ENCODE measurements at places on chromosomes 4 and X. TPM values are rescaled to one million over a fixed set of nuclear protein-coding genes. Genes with fewer than 3 reads are reported as not detected.

DNA sequence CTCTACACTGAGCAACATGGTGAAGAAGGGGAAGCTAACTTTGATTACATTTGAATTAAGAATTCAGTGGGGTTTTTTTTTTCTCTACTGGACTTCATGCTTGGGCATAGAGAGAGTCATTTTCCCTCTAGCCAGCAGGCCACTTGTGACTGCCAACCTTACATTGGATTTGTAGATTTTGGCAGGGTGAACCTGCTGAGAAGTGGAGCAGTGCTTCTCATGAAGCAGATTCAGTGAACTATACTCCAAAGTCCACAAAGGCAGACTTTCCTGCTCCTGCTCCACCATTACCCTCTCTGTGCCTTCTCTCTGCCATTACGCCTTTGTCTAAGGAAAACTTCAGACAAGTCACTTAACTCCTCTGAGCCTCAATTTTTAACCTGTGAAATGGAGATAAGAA, 69.9 kb downstream of the PAK3 start:
- H3K4me1 ChIP-seq, result no peaks in the 10 kb centered on the region
- H3K36me3 ChIP-seq, result no peaks in the 10 kb centered on the region
- no peak overlapping the region for H3K27ac ChIP-seq
- H3K4me3 ChIP-seq, result no peak overlapping the region
- DNase-seq, result no peak
- peaks cover 4% of the 10 kb centered on the region for H3K27me3 ChIP-seq

GRCh38 chr4:139692309-139693012, 26.8 kb downstream of the MGST2 start:
- H3K27ac ChIP-seq, result no peak overlapping the region
- peaks cover 14% of the 10 kb centered on the region for H3K36me3 ChIP-seq
- no peaks in the 10 kb centered on the region for H3K4me1 ChIP-seq
- H3K27me3 ChIP-seq, result no peaks in the 10 kb centered on the region
- H3K4me3 ChIP-seq, result no peak overlapping the region

DNA sequence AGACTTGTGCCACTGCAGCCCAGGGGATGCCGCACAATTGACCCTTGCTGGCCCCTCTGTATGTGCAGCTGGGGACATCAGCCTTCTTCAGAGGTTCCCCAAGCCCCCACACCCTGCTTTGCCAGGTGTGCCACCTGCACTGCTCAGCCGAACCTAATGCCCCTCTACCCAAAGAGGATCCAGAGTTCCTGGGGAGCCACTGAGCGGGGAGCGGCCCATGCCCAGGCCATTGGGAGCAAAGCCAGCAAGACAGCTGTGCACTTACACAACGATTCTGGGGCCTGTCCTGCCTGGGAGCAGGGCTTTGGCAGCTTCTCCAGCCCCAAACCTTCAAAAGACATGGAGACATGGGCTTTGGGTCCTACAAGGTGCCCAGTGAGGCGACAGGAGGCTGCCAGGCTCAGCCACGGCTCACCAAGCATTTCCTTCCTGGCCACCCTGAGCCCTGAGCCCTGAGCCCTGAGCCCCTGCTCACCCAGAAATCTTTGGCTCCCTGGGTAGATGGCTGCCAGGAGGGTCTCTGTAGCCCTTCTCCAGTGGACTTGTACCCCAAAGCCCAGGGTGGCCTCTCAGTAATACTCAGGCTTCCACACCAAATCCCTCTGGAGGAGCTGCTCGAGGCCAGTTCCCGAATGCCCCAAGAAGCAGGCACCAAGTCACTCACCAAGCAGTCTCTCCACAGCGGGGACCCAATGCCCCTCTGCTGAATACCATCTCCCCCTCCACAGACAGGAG, 13.0 kb downstream of the PNMA6E start:
- H3K4me1 ChIP-seq, result no peaks in the 10 kb centered on the region
- peak; percentile 71 for DNase-seq
- no peak overlapping the region for H3K4me3 ChIP-seq
- no peak overlapping the region for H3K27ac ChIP-seq
- peaks cover 2% of the 10 kb centered on the region for H3K27me3 ChIP-seq
- H3K36me3 ChIP-seq, result no peaks in the 10 kb centered on the region

- H3K27ac ChIP-seq, result peak overlapping the region; percentile 71
- no peak overlapping the region for H3K4me3 ChIP-seq
- no peaks in the 10 kb centered on the region for H3K27me3 ChIP-seq
- no peaks in the 10 kb centered on the region for H3K36me3 ChIP-seq
Measured at GRCh38 chr4:85747882-85748491, 273.0 kb downstream of the ARHGAP24 start.

- H3K27me3 ChIP-seq, result no peaks in the 10 kb centered on the region
- H3K36me3 ChIP-seq, result no peaks in the 10 kb centered on the region
- no peak overlapping the region for H3K4me3 ChIP-seq
Measured at GRCh38 chrX:4787971-4788370, 1074.5 kb upstream of the PRKX start.

GRCh38 chr4:136650541-136651277, 881.6 kb downstream of the PCDH18 start:
- peaks cover 10% of the 10 kb centered on the region for H3K4me1 ChIP-seq
- no peak overlapping the region for H3K27ac ChIP-seq
- H3K36me3 ChIP-seq, result no peaks in the 10 kb centered on the region
- DNase-seq, result no peak
- no peaks in the 10 kb centered on the region for H3K27me3 ChIP-seq

DNA sequence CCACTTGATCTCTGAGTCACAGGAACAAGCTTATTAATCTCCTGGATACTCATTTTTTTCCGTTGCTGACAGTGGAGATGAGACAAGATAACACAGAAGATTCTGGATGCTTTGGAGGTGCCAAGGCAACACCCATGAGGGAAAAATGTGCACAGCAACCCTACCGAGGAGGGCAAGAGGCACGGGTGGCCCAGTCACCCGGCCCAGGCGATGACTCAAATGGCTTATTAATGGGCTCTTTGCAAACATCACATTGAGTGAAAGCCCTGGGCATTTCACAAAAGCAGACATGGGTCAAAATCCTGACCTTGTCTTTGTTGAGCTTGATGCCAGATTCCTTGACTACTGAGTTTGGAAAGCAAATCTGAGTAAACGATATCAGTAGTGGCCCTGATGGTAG, 315.1 kb downstream of the STK32B start:
- H3K4me1 ChIP-seq, result peaks cover 27% of the 10 kb centered on the region
- H3K4me3 ChIP-seq, result no peak overlapping the region
- no peaks in the 10 kb centered on the region for H3K27me3 ChIP-seq
- H3K36me3 ChIP-seq, result no peaks in the 10 kb centered on the region

- no peaks in the 10 kb centered on the region for H3K27me3 ChIP-seq
- peaks cover 76% of the 10 kb centered on the region for H3K4me1 ChIP-seq
- DNase-seq, result no peak
- no peaks in the 10 kb centered on the region for H3K36me3 ChIP-seq
- peak overlapping the region; percentile 74 for H3K27ac ChIP-seq
Measured at GRCh38 chrX:134241960-134242619, 5.1 kb downstream of the CCDC160 start.

- H3K4me3 ChIP-seq, result peak overlapping the region; percentile 48
- DNase-seq, result no peak
- H3K4me1 ChIP-seq, result peaks cover 33% of the 10 kb centered on the region
Measured at GRCh38 chr4:60683357-60683756, 516.8 kb upstream of the ADGRL3 start.

- H3K4me3 ChIP-seq, result no peak overlapping the region
- H3K27me3 ChIP-seq, result no peaks in the 10 kb centered on the region
- H3K36me3 ChIP-seq, result no peaks in the 10 kb centered on the region
- peaks cover 44% of the 10 kb centered on the region for H3K4me1 ChIP-seq
Measured at GRCh38 chr4:128635141-128635954, 174.2 kb upstream of the JADE1 start.

DNA sequence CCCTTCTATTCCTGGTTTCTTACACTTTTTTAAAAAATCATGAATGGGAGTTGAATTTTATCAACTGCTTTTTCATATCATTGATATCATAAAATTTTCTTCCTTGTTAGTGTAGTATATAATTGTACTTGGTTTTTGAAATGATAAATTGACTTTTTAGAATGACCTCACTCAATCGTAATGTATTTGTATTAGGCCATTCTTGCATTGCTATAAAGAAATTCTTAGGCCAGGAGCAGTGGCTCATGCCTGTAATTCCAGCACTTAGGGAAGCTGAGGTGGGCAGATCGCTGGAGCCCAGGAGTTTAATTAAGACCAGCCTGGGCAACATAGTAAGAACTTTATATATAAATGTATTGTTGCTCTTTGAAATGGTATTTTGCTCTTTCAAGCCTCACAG, 6.3 kb downstream of the EXOC1 start:
- DNase-seq, result no peak
- H3K4me3 ChIP-seq, result no peak overlapping the region
- H3K36me3 ChIP-seq, result peaks cover 11% of the 10 kb centered on the region
- H3K27ac ChIP-seq, result no peak overlapping the region
- H3K4me1 ChIP-seq, result no peaks in the 10 kb centered on the region
- H3K27me3 ChIP-seq, result no peaks in the 10 kb centered on the region

GRCh38 chrX:11446336-11446735, 153.1 kb downstream of the AMELX start:
- no peaks in the 10 kb centered on the region for H3K27me3 ChIP-seq
- no peak for DNase-seq
- H3K4me1 ChIP-seq, result peaks cover 46% of the 10 kb centered on the region

DNA sequence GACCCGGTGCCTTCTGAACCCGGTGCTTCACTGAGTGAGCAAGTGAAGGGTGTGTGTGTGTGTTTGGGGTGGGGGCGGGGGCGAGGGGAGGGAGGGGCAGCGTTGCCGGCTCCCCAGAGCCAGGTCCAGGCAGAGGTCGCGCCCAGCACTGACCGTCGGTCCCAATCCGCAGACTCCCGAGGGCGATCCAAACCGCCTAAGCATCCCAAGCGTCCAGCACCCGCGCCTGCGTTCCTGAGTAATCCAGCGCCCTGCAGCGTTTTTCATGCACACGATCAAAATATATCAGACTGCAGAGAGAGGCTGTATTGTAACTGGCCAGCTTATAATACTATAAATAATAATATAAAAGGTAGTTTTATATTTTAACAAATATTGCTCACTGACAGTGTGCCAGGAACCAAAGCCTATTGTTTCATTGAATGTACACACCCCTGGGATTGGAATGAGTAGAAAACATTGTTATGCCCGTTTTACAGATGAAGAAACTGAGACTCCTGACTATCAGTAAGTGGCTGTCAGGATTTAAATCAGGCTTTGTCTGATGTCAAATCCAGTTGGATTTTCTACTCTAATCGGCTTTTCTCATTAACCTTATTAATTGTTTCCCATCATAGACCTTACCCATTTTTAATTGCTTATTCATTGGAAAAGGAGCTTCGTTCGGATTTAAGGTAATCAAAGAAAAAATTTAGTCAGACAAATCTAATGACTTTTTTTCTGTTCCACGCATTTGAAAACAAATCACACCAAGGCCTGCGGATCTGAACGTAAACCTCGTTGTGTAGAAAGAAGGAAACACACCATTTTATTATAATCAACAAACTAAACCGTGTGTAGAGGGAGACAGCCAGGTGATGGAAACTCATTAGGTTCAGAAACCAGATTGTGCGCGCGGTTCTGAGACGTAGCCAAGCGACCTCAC, 4.0 kb upstream of the NKX3-2 start:
- H3K4me1 ChIP-seq, result peaks cover 31% of the 10 kb centered on the region
- H3K4me3 ChIP-seq, result peak overlapping the region; percentile 72

DNA sequence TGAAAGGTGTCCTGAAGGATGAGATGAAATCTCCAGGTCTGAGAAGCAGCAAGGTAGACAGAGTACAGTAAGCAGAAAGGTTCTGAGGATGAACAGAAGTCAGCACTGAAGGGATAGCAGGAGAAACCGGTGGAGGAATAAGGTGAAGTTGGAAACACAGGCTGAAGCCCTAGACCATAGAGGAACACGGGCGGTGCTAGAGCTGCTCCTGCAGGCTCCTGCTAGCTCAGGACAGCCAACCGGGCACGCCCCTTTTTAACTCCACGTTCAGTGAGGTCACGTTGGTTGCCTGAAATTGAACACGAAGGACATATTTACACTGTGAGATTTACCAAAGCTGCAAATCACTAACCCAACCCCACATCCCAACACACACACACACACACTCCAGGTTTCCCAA, 1886.4 kb upstream of the AGA start:
- H3K4me3 ChIP-seq, result no peak overlapping the region
- no peak overlapping the region for H3K27ac ChIP-seq
- H3K4me1 ChIP-seq, result no peaks in the 10 kb centered on the region
- DNase-seq, result no peak

DNA sequence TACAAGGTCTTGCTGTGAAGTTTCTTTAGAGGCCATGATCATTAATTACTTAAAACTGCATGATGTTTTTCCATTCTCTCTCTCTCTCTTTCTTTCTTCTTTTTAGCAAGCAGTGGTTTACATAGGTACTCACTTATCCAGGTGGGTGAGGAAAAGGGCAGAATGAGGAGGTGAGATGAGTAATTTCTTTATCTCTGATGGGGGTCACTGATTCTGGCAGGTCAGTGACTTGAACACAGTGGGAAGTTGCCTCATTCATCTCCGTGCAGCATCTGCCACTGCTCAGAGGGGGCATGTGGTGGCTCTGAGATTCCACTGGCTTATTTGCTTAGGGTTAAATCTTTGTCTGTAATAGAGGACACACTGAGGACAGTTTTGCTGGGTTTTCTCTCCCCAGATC, 62.6 kb downstream of the FAM114A1 start:
- H3K36me3 ChIP-seq, result peaks cover 61% of the 10 kb centered on the region
- DNase-seq, result no peak
- no peaks in the 10 kb centered on the region for H3K27me3 ChIP-seq
- H3K27ac ChIP-seq, result no peak overlapping the region

DNA sequence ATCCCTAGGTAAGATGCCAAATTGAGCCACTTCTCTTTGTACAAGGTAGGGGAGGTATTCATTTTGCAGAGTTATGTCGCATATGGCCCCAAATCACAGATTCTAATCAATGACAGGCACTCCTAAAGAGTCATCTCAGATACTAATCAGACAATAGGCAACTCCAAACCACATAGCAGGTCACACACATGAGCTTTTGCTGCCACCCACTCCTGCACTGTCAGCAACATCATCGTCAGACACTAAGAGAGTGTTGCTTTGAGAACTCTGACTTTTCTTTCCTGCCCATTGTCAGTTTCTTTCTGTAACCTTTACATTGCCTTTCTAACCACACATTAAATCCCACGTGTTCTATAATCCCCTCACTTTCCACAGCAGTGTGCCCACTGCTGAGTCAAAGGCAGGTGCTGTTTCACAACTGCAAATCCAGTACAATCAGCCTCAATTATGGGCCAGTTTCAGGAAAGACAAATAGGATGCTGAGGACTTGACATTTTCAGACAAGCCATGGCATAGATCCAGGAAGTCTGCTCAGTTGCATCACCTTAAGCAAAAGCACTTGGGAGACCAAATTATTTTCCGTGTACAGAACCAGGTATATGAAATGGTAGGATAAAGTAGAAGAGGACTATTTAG, 23.5 kb downstream of the TMEM31 start:
- peaks cover 36% of the 10 kb centered on the region for H3K4me1 ChIP-seq
- DNase-seq, result no peak
- H3K27me3 ChIP-seq, result no peaks in the 10 kb centered on the region
- no peak overlapping the region for H3K4me3 ChIP-seq
- no peak overlapping the region for H3K27ac ChIP-seq

The SCML2 gene
- 3.3 TPM for total RNA-seq

The ETDB gene
- not detected for total RNA-seq

The MAGEA1 gene
- not detected for total RNA-seq

The NAT8L gene
- total RNA-seq, result 1.6 TPM

The PWWP3B gene
- 2.1 TPM for total RNA-seq

The SATL1 gene
- total RNA-seq, result 0.15 TPM

The NUDT11 gene
- total RNA-seq, result 8.9 TPM

Measured in chondrocyte (in vitro differentiated cells).